Activated CD4-positive, alpha-beta T cell treated with anti-CD3 and anti-CD28 coated beads, Interleukin-2, amount 10 ng/mL, durations not matched to agents 7 days and 5 days (primary cell): ENCODE measurements at places on chromosomes 1 and 21. TPM values are rescaled to one million over a fixed set of nuclear protein-coding genes. Genes with fewer than 3 reads are reported as not detected.

DNA sequence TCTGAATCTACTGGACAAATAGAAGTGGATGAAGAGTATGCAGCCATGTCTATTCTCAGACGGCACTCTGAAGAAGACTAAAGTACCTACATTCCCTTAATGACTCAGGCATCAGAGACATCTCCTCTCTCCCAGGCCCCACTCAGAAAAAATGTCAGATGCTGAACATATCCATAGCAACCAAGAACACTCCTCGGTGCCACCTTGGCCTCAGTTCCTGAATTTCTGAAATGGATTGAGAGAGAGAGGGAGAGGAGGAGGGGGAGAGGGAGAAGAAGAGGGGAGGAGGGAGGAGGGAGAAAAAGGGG lies 16.0 kb upstream of the OVAAL start:
- DNase-seq = no peak

- DNase-seq = no peak
Observed at GRCh38 chr1:225694151-225694603, 41.3 kb upstream of the ENAH start.

- DNase-seq = no peak
Observed at GRCh38 chr21:38852278-38852677, 46.5 kb downstream of the ETS2 start.

- DNase-seq = no peak
Observed at GRCh38 chr1:177959811-177960515, 9.9 kb downstream of the SEC16B start.

DNA sequence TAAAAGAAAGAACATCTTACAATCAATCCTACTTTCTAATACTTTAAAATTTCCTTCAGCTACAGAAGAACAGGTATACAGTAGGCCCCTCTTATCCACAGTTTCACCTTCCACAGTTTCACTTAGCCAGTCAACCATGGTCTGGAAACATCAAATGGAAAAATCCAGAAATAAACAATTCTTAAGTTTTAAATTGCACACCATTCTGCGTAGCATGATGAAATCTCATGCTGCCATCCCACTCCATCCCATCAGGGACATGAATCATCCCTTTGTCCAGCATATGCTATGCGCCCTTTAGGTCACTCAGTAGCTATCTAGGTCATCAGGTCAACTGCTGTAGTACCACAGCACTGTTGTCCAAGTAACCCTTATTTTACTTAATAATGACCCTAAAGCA lies 67.7 kb downstream of the HSF2BP start:
- DNase-seq = no peak

- no peak for DNase-seq
Observed at GRCh38 chr1:244137725-244138124, 86.6 kb downstream of the ZBTB18 start.

DNA sequence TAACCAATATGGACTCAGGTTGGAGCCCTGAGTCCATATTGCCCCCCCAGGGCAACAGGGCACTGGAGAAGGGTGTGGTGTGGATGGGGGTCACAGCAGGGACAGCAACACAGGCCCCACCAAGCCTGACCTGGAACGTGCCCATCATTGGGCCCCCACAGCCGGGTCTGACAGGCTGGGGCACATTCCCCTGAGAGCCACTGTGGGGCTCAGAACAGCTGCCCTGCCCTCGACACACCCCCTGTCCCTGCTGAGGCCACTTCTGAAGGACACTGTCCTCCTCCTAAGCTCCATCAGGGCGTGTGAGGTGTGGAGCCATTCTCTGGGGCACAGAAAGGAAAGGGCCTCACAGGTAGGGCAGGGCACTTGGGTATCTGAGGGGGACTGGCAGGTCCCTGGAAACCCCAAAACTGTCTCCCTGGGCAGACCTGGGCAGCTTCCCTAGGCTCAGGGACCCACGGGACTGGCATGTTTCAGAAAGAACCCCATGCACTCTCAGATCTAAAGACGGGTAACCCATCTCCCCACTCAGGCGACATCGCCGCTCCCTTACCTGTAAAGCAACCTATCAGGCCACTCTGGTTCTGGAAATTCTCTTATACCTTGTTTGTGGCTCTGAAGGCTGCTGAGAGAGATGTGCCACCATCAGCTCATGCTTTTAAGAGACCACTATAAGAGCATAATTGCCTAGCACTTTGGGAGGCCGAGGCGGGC lies 95.5 kb downstream of the DMRTB1 start:
- DNase-seq = no peak

The RYR2 gene
- not detected for total RNA-seq

The CRNN gene
- not detected for total RNA-seq
